NCI-H526 treated with DMSO at 0.1 percent for 48 hours (cell line): ENCODE measurements at places on chromosomes 7 and 10.

GRCh38 chr10:98411768-98412167, 3.2 kb downstream of the PYROXD2 start:
- no peak for DNase-seq

DNA sequence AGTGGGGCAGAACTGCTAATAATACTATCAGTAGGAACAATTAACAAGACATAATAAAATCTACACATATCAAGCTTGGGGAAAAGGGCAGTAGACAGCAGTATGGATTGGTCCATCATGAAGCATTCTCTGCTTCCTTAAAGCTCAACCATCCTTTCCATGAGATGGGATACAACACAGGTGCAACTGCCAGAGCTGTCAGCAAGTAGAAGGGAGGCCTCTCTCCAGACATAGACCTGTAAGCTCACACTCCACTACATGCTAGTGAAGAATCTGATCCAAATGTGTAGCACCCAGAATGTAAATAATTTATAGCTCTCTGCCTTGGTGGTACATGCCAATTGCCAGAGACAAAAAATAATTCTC, 41.5 kb upstream of the ANAPC16 start:
- no peak for DNase-seq

- DNase-seq: no peak
These were observed 66.9 kb downstream of the PTPRE start for GRCh38 chr10:127973791-127974311.

DNA sequence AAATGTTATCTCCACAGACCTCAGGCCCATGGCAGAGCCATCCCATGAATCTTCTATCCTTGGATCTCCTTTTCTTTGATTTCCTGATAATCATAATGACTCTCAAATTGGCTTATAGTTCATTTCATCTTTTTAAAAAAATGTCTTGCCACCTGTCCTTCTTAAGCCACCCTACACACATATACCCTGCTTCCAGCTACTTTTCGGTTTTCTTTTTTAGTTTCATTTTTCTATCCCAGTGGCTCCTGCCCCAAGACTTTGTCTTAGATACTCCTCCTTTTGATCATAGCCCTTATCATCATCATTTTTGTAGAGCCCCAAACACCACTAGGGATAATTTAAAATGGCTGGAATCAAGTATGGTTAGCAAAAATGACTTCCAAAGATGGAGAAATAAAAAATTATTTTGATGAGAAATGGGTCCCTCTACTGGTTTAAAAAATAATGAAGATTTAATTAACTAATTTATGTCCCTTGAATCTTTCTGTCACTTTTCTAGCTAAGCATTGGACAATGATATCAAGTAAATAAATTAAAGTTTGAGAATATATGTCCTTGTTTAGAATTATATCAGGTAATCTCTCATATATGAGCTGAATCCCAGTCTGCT, 277.3 kb upstream of the SEMA3D start:
- DNase-seq: no peak

DNA sequence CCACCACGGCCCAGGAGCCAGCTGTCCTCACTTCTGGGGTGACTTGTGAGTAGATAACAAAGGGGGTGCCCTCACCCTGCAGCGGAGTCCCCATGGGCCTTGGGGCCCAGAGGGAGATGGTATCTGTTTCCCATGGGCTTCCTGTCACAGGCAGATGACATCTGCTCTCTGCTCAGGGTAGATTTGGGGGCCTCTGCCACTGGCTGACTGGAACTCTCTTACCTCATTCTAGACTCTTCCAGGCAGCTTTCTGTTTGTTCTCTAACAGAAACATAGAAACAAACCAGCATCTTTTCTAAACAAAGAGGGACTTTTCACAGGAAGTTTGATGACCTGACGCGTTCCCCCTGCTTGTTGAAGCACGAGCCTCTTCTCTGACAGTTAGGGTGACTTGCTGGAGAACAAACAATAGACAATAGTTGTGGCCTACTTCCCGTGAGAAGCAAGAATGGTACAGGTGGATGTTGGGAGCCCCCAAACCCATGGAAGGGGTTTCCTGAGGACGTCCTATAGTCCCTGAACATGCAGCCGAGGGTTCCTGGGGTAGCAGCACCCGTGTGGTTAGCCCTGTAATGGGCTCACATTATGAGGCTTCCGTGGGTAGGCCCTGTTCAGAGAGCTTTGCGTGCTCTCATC, 61.6 kb downstream of the GRK5 start:
- no peak for DNase-seq

- no peak for DNase-seq
These were observed 67.5 kb downstream of the GPR141 start for GRCh38 chr7:37751096-37751495.

DNA sequence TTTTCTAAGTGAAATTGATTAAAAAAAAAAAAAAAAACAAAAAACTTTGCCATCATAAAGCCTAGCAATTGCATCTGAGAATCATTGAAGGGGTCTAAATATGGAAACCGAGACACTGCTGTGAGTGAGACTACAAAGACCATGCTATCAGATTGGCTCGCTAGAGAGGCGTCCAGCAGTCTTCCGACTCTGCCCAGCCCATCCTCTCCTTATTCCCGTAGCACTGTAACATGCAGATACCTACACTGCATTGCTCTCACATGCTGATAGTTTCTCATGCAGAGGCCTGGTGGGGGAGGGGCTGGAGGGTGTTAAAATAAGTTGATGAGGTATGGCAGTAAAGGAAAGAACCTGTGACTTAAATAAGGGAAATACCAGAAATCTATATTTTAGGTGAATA, 130.7 kb downstream of the NRF1 start:
- no peak for DNase-seq

DNA sequence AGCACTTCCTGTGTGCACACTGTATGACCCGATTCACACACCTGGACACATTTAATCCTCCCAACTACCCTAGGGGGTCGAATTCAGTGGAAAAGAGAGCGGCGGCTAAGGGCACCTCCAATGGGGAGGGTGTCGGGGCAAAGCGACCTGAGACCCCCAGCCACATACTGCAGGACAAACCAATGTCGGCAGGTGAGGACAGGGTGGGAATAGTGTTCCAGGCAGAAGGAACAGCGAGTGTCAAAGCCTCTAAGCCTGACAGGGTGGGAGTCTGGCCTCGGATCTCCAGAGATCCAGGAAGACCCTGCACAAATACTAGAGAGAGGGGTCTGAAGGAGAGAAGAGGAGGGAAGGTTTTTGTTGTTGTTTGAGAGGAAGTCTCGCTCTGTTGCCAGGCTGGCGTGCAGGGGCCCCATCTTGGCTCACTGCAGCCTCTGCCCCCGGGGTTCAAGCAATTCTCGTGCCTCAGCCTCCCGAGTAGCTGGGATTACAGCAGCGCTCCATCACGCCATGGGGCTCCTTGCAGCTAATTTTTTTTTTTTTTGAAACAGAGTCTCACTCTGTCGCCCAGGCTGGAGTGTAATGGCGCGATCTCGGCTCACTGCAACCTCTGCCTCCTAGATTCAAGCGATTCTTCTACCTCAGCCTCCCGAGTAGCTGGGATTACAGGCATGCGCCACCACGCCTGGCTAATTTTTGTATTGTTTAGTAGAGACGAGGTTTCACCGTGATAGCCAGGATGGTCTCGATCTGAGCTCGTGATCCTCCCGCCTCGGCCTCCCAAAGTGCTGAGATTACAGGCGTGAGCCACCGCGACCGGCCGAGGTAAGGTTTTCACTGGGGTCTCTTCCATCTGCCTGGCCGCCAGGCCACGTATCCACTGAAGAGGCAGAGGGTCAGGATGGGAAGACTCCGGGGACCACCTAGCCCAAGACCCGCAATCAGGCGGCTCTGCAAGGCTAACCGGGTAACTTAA, 1.2 kb upstream of the ARPC1B start:
- no peak for DNase-seq

DNA sequence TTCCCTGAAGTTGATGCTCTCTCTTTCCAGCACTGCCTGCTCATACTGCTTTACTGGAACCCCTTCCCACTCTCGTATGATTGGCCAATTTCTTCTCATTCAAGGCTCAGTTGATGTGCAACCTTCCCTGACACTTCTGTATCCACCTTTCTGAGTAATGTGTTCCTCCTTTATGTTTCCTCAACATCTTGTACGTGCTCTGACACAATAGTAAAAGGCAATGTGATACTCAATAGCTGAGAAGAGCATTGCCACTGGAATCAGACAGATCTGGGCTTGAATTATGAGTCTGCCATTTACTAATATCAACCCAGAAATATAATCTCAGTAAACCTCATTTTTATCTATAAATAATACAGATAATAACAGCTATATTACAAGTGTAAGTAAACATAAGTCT, 34.7 kb downstream of the ARL4A start:
- DNase-seq: no peak

GRCh38 chr10:79019441-79020014, 49.2 kb upstream of the ZMIZ1 start:
- no peak for DNase-seq

GRCh38 chr10:78900715-78901430, 167.9 kb upstream of the ZMIZ1 start:
- DNase-seq: no peak

- peak; percentile 42 for DNase-seq
These were observed at the start of gene AKR1C3 for GRCh38 chr10:5094265-5095205. AKR1C3 (plus strand) TSS chr10:5094414; CDS start chr10:5094445, 31 bp downstream.

GRCh38 chr10:88256886-88257285, 326.2 kb downstream of the RNLS start:
- DNase-seq: no peak

- DNase-seq: no peak
These were observed 527.1 kb downstream of the TYW1 start for GRCh38 chr7:67523713-67524112.

GRCh38 chr10:70359017-70359550, 23.3 kb downstream of the LRRC20 start:
- DNase-seq: no peak
